Activated T-helper 17 cell treated with anti-CD3 and anti-CD28 coated beads, Interleukin-2, amount 50 U/mL, for 72 hours (primary cell): ENCODE measurements at places on chromosomes 5 and 9. TPM values are rescaled to one million over a fixed set of nuclear protein-coding genes. Genes with fewer than 3 reads are reported as not detected.

Gene ZNF622
- total RNA-seq: 37.3 TPM

Gene OBP2B
- not detected for total RNA-seq

Gene LECT2
- not detected for total RNA-seq

DNA sequence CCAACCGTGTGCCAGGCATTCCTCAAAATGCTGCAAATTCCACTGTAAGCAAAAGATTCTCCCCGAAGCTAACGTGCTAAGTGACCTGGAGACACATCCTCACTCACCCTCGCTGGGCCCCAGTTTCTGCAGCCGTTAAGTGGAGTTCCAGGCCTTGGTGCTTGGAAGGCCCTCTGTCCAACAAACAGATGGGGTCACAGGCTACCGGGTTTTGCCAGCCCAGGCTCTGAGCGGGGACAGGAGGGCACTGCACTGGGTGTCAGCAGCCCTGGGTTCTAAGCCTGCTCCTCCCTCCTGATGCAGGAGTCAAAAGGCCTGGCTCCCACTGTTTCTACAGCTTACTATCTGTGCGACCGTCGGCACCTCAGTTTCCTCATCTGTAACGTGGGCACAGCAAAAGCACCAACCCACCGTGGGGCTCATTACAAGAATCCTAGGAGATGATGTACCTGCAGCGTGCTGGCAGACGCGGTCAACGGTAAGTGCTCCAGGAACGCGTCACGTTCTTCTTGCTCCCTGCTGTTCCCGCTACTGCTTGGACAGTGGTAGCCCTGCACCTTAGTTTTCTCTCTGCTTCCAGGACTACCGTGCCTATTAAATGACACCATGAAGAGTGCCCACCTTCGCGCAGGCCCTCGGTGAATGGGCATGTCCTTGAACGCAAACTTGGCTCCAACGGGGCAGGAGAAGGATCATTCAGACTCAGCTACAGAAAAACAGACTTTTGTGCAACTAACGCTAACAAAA, 84.8 kb downstream of the ADAMTS2 start:
- ATAC-seq: no peak

DNA sequence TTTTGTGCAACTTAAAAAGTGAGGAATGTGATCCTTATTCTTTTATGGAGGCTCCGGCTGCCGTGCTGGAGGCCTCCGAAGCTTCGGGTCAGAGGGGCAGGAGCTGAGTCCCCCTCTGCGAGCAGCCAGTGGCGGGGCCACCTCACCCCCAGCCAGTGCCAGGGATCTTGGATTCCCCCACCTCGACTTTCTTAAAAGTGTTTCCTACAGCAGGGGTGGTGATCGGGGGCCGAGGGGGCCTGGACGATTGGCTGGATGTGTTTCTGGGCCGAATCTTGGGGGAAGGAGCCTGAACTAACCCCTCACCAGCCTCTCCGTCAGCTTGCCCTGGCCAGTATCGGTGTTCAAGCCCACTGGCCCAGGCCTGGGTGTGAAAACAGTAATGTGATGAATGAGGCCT, 92.2 kb upstream of the LMX1B start:
- ATAC-seq: no peak

- no peak for ATAC-seq
Observed at GRCh38 chr9:69891696-69892095, 71.1 kb downstream of the CFAP95 start.
